ENCODE measurements at places on chromosomes 7 and 10. TPM values are rescaled to one million over a fixed set of nuclear protein-coding genes. Genes with fewer than 3 reads are reported as not detected.

CH25H gene
- 1.0 TPM for polyA plus RNA-seq

PIK3AP1 gene
- polyA plus RNA-seq: 1.9 TPM

GPR15LG gene
- 1.0 TPM for polyA plus RNA-seq

WEE2 gene
- not detected for polyA plus RNA-seq

LRRC18 gene
- not detected for polyA plus RNA-seq

NKX2-3 gene
- 0.05 TPM for polyA plus RNA-seq

CDH23 gene
- polyA plus RNA-seq: 0.50 TPM

PNLIPRP1 gene
- polyA plus RNA-seq: 0.95 TPM

STAG3 gene
- polyA plus RNA-seq: 0.13 TPM

CDK14 gene
- polyA plus RNA-seq: 5.5 TPM

GPR85 gene
- polyA plus RNA-seq: 3.4 TPM

GAD2 gene
- not detected for polyA plus RNA-seq

CPN1 gene
- polyA plus RNA-seq: not detected

OR6B1 gene
- not detected for polyA plus RNA-seq

MTPN gene
- 63.0 TPM for polyA plus RNA-seq

CYP3A7 gene
- not detected for polyA plus RNA-seq

IL6 gene
- 8.9 TPM for polyA plus RNA-seq

RAPGEF5 gene
- polyA plus RNA-seq: 8.4 TPM

TAS2R41 gene
- polyA plus RNA-seq: not detected

MSS51 gene
- polyA plus RNA-seq: 1.8 TPM

ANXA7 gene
- polyA plus RNA-seq: 72.4 TPM

ASB15 gene
- polyA plus RNA-seq: 0.13 TPM

CYP2C8 gene
- polyA plus RNA-seq: 0.59 TPM

KEL gene
- polyA plus RNA-seq: not detected

VAX1 gene
- not detected for polyA plus RNA-seq

RET gene
- polyA plus RNA-seq: 0.25 TPM

ZNF25 gene
- polyA plus RNA-seq: 16.5 TPM

SPDYE2B gene
- polyA plus RNA-seq: not detected

PALD1 gene
- polyA plus RNA-seq: 3.9 TPM

SHTN1 gene
- polyA plus RNA-seq: 11.1 TPM

GTF2IRD1 gene
- 4.3 TPM for polyA plus RNA-seq

OR2A12 gene
- polyA plus RNA-seq: not detected

PRF1 gene
- 6.1 TPM for polyA plus RNA-seq

RABGEF1 gene
- polyA plus RNA-seq: 20.9 TPM

NUTM2E gene
- not detected for polyA plus RNA-seq

SORBS1 gene
- 371 TPM for polyA plus RNA-seq

PTN gene
- 36.4 TPM for polyA plus RNA-seq

CLDN15 gene
- polyA plus RNA-seq: 6.5 TPM

LOXL4 gene
- 3.9 TPM for polyA plus RNA-seq

GALNT17 gene
- 1.3 TPM for polyA plus RNA-seq

AKR1D1 gene
- not detected for polyA plus RNA-seq

INA gene
- not detected for polyA plus RNA-seq

EPHA1 gene
- polyA plus RNA-seq: 0.20 TPM

GDF2 gene
- not detected for polyA plus RNA-seq

MBL2 gene
- polyA plus RNA-seq: not detected

LBX1 gene
- not detected for polyA plus RNA-seq

HDAC9 gene
- 11.0 TPM for polyA plus RNA-seq

HTR7 gene
- 2.5 TPM for polyA plus RNA-seq

CAMK2B gene
- 12.8 TPM for polyA plus RNA-seq

TFR2 gene
- polyA plus RNA-seq: not detected

ZNF365 gene
- polyA plus RNA-seq: 0.87 TPM

SLC18A2 gene
- 0.13 TPM for polyA plus RNA-seq

GBF1 gene
- polyA plus RNA-seq: 7.1 TPM

ITPRID1 gene
- polyA plus RNA-seq: not detected

GPR37 gene
- polyA plus RNA-seq: 0.31 TPM

LRRC4 gene
- 0.13 TPM for polyA plus RNA-seq

Data from aorta (tissue), 5 donors.